ENCODE measurements at places on chromosomes 4 and X.

DNA sequence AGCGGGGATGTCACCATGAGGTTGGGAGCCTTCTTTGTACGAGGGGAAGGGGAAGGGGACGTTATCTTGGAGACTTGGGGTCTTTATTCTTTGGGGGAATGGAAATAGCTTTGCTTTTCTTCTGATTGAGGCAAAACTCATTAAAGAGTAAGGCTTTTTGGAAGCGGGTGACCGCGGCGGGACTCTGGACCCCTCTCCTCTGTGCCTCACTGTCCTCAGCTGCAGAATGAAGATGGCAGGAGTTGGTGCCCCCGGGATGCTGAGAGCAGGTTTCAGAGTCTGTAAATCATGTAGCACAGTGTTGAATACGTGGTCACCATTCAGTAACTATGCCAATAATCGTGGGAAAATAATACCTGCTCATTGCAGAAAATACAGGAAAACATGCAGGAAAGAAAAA is 32.1 kb downstream of the HTT-AS start:
- DNase-seq, result no peak

DNA sequence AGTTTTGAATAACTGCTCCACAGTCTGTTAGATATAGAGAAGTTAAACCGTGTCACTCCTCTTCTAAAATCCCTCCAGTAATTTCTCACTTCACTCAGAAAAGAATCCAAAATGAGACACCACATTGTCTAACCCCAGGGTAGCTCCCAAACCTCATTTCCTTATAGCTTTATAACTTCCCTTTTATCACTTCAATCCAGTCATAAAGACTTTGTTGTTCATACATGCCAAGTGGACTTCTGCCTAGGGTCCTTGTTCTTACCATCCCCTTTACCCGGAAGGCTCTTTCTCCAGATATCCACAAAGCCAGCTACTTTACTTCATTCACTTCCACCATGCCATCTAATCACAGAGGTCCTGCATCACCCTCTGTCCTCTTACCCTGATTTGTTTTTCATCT is 156.2 kb downstream of the GABRB1 start:
- DNase-seq, result no peak

GRCh38 chr4:24856586-24856985 is 56.3 kb downstream of the CCDC149 start:
- DNase-seq, result peak; percentile 50

GRCh38 chr4:17115583-17115982 is 217.1 kb upstream of the LDB2 start:
- DNase-seq, result no peak

- DNase-seq, result no peak
These were observed 8.3 kb upstream of the LNX1 start for GRCh38 chr4:53599632-53600031.

DNA sequence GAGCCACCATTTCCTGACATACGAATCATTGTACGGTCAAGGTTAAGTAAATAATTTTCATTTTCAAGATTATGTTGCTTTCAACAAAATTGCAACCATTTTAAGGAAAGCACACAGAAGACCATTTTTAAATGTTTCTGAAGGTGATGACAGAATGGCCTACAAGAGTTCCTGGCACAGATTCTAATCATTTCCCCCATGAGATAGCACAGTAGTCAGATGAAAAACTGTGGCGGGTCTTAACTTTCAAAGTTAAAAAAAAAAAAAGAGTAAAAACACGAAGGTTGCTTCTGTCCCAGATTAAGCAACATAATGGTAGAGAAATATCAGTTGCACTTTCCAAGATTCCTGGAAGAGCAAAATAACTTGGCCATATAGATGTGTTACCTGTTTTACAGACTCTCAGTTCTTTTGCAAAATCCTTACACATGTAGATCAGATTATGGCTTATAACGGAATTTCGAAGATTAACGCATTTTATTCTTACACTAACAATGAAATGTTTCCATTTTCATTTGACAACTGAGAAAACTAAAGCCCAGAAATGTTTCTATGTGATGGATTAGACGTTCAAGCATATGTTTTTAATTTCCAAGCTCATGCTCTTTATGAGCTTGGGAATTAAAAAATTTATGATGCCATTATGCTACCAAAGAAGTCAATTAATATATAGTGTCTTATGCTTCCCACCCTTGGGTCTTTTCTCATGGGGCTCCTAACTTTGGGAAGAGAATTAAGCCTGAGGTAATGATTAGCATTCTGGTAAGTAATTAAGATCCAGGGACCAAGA is 335.1 kb upstream of the CLNK start:
- DNase-seq, result no peak

- DNase-seq, result peak; percentile 22
These were observed 152.1 kb upstream of the MED14 start for GRCh38 chrX:40887476-40887875.

- DNase-seq, result no peak
These were observed 1024.0 kb upstream of the PABPC4L start for GRCh38 chr4:135225551-135225950.

- no peak for DNase-seq
These were observed 89.2 kb upstream of the EFHC2 start for GRCh38 chrX:44432641-44433040.

DNA sequence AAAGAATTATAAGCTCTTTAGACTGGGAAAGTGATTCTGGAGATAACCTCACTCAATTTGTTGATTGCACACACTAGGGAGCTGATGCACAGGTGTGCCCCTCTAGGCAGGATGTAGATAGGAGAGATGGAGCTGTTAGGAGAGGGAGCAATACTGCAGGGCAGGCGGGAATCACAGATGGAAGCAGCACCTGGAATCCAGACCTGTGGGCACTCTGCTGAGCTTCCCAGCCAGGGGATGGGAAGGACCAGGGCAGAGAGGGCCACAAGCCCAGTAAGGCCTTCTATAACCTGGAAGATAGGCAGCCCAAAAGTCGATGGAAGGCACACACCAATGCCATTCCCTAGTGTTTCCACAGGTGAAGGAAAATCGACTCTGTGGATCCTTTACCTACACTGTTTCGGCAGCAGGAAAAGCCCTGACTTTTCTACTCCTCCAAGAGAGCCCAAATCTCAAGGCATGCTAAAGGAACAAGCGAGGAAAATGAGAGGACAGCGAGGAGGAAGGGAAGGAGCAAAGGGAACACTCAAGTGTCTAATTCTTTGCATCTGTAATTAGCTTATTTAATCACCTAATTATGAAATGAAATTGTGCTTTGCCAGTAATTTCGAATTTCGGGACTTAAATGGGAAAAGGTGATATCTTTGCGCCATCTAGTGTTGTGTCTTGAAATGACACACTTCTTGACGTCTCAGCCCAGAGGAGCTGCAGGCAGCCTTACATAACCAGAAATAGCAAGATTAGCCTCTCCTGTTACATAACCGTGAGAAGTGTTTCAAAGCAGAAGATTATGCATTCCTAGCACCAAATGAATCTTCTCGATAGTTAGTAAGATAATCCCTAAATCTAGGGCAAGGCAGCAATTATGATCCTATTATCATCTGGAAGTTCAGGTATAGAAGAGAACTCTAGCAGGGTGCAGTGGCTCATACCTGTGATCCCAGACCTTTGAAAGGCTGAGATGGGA is 31.0 kb upstream of the TLR3 start:
- DNase-seq, result peak; percentile 87

- DNase-seq, result no peak
These were observed 55.6 kb downstream of the APBB2 start for GRCh38 chr4:41158756-41159155.

DNA sequence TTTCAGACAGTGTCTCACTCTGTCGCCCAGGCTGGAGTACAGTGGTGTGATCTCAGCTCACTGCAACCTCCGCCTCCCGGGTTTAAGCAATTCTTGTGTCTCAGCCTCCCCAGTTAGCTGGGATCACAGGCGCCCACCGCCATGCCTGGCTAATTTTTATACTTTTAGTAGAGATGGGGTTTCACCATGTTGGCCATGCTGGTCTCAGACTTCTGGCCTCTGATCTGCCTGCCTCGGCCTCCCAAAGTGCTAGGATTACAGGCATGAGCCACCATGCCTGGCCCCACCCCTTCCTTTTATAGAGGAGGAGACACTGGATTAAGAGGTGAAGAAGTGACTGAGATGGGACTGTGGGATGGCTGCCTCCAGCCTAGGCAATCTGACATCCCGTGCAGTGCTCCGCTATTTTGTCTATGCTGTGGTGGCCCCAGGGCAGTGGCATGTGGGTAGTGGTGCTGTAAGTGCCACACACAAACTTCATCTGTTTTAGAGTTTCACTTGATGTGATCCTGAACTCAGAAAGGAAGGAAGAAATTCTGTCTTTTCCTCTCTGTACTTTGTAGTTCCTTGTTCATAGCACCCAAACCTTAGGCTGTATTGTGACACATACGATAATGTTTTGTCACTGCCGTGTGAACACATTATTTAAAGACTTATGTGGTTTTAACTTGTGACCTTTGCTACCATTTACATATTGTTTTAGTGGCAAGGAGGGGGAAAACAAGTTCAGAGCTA is 48.9 kb downstream of the FNIP2 start:
- no peak for DNase-seq

- peak; percentile 72 for DNase-seq
These were observed 743 bp downstream of the ANTXR2 start for GRCh38 chr4:80072228-80072743.

- no peak for DNase-seq
These were observed 39.7 kb downstream of the ANAPC10 start for GRCh38 chr4:145058256-145058655.

- peak; percentile 84 for DNase-seq
These were observed 26.1 kb upstream of the CXCL13 start for GRCh38 chr4:77579406-77580076.

GRCh38 chr4:6768539-6768905 is 14.0 kb upstream of the KIAA0232 start:
- no peak for DNase-seq

- no peak for DNase-seq
These were observed 2.8 kb downstream of the NLRP2B start for GRCh38 chrX:57677132-57677858.

DNA sequence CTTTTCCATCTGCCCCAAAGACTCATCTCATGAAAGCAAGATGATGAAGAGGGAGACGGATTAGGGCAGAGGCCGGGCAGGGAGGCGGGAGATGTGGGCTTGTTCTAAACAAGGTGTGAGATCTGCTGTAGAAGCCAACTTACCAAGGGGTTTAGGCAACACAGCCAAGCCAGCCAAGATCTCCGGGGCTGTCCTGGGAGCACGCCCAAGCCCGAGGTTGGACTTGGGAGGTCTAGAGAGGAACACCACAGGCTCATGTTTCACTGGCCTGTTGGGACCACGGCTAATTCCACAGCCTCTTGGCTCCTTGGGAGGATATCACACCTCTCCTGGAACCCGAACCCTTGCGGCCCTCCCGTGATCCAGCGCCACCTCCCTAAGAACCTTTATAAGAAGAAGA is 171.4 kb downstream of the CRLF2 start:
- no peak for DNase-seq

DNA sequence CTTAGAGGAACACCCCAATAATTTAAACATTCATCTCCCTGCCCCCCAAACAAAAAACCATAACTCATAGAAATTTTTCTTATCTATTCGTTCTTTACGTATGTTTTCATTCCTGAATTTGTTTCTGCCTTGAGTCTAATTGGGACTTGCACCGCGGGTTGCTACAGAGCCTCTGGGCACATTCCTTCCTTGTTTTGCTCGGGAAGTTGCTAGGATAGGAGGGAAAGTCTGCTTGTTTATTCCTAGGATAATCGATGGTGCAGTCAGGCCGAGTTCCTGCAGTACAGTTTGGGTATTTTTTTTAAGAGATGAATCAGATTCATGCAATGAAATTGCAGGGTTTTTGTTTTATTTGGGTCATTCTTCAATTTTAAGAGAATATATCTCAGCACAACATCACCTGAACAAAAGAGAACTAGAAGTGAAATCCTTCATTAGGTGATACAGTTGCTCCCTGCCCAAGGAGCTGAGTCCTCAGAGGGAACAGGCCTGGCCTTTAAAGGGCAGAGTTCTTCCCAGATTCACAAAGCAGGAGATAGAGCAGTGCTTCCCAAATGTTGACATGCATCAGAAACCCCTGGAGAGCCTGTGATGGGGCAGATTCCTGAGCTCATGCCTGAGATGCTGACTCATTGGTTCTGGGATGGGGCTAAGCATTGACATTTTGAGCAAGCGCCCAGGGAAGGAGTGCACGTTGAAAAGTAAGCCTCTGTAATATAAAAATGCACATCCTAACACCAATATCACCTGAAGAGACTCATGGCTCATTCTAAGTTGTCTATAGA is 114.9 kb upstream of the FAM9B start:
- peak; percentile 65 for DNase-seq

GRCh38 chr4:185254434-185254833 is 45.0 kb downstream of the SNX25 start:
- no peak for DNase-seq

DNA sequence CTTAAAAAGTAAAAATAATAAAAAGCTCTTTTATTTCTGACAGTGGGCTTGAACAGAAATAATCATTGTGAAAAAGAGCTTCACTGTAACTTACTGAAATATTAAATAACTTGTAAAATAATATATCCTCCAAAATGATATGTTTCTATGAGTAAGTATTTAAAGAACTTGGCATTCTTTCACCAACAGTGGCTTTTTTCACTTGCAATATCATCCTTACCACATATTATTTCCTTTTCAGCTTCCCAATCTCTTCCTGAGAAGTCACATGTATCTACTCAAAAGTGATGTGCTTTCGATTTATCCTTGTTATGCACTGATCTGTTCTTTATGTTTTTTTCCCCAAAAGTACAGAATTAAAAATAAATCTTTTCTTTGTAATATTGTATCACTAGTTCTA is 2.2 kb upstream of the PCDH18 start:
- peak; percentile 55 for DNase-seq

DNA sequence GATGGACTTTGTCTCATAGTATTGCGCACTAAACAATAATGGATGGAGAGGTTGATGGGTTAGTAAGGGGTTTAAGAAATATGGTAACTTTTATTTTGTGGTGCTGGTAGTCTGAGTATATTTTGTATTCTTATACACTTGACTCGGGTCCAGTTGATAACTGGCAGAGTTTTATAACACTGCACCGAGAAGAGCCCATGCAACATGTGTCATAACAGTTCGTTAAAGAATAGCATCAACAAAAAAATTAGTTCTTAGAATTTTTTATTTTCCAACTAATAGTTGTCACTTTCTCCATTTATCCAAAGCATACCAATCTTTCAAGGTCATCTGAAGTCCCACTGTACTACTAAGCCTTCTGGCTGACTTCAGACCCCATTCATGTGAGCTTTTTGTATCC is 175.1 kb downstream of the SOWAHB start:
- DNase-seq, result no peak

DNA sequence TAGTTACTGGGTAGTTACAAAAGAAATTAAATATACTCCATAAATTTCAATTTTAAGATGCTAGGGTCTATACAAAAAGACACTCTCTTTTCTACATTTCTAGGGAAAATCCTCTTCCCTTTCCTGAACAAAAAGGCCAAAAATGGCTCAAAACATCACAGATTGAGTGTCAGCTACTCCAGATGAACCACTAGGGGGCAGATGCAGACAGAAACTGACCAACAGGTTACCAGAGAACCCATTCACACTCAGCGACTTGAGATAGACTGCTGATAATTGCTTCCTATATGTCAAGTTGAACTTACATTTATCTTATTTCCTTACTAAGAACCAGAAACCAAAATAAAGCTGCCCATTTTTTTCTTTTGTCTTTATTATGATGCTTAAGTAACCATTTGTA is 83.4 kb upstream of the MID1IP1 start:
- DNase-seq, result peak; percentile 14

Measured in adipocyte (in vitro differentiated cells).